ENCODE measurements at places on chromosomes 7 and 10.

GRCh38 chr7:18996583-18996982, 120.9 kb downstream of the TWIST1 start:
- no peak for DNase-seq

GRCh38 chr10:132423966-132424861, 27.2 kb downstream of the PWWP2B start:
- no peak for DNase-seq

DNA sequence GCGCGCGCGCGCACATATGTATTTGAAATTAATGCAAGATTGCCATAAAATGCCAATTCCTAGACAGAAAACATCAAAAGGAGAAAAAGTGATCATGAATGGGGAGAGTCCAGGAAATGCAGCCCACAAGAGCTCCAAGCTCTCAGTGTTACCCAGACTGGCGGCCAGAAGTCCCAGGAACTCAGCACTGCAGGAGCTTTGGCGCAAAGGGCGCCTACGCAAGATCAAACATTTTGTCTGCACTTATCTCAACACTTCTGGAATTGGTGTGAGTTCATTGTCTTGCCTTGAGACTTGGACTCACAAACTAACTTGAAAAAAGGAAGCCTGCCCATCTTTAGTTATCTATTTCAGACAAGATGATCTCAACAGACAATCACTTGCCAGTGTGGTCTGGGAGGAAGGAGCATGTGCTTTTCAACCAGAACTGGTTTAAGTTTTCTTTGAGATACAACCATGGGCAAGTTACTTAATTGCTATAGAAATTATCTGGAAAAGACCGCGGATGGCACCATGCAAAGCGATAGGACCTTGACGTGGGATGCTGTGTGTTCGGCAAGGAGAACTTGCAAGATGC, 77.2 kb downstream of the KIAA1549 start:
- DNase-seq: no peak

- DNase-seq: no peak
Measured at GRCh38 chr10:31188792-31189406, 130.1 kb upstream of the ZEB1 start.

DNA sequence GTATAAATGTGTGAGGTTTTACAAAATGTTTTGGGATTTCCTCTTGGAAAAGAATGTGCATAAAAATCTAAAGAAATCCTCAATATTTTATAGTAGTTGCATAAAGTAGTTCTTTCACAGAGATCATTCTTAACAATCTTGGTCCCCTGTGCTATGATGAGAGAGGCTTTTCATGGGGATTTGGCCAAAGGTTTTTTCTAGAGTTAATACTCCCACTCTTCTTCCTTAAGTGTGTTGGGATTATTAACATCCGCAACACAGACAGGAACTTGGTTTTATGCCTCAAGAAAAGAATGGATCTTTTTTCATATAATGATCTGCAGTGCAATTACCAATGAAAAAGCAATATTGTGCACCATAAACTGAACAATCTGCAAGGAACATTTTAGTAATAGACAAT, 71.5 kb downstream of the AGMO start:
- DNase-seq: no peak

GRCh38 chr7:28921822-28922221, 36.3 kb downstream of the TRIL start:
- DNase-seq: no peak

Data from GF-D8 (cell line).